ENCODE measurements at places on chromosomes 11 and 22.
A peak's percentile ranks its signal among the peaks of the same experiment; 100 is the strongest.

DNA sequence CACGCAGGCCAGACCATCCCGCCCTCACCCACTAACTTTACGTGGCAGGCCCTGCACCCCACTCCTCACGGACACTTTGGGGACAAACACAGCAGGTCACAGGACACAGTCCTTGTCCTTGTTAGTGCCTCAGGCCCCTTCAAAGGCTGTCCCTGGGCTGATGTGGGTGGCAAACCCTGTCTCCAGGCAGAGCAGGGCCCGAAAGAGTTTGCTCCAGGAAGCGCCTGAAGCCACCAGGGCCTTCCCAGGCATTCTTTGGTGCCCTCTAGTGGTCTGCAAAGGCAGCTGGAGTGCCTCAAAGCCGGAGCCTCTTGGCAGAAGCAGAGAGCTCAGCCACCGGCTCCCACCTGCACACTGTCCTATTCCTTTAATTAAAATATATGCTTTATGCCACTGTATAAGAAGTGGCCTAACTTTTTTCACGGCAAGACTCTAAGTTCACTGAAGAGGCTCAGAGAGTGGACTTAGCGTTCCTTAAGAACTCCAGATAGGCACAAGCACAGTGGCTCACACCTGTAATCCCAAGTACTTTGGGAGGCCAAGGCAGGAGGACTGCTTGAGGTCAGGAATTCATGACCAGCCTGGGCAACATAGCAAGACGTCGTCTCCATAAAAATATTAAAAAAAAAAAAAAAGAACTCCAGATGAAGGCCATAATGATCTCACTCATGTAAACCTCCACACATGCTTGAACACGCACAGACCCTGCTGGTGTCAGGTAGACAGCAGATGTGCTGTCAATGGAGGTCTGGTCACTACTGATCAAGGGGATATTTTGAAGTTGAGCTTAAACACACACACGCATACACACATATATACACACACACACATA, 11.1 kb downstream of the TXN2 start:
- no peaks in the 10 kb centered on the region for H3K27me3 ChIP-seq
- H3K4me3 ChIP-seq = no peak overlapping the region
- no peak overlapping the region for H3K27ac ChIP-seq
- peaks cover 75% of the 10 kb centered on the region for H3K36me3 ChIP-seq
- peak; percentile 72 for DNase-seq

- H3K36me3 ChIP-seq = peaks cover 3% of the 10 kb centered on the region
- no peak overlapping the region for H3K4me3 ChIP-seq
- 0 out of 3 replicates have a peak, but pooled peaks cover 2% of the 10 kb centered on the region for H3K27me3 ChIP-seq
- H3K27ac ChIP-seq = no peak overlapping the region
Measured at GRCh38 chr22:19786264-19786585, 25.6 kb downstream of the TBX1 start.

DNA sequence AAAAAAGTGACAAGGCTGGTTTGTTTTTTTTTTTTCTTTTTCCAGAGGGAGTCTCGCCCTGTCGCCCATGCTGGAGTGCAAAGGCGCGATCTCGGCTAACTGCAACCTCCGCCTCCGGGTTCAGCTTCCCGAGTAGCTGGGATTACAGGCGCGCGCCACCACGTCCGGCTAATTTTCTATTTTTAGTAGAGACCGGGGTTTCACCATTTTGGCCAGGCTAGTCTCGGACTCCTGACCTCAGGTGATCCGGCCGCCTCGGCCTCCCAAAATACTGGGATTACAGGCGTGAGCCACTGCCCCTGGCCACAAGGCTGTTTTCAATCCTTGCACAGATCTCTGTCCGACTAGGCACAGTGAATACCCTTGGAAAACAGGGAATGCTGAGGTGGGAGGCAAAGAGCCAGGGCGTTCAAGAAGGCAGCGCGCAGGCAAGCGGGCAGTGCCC, 566 bp downstream of the ATP6V1E1 start:
- no peak for DNase-seq
- H3K4me1 ChIP-seq = peaks cover 19% of the 10 kb centered on the region
- peak overlapping the region; percentile 87 for H3K27ac ChIP-seq
- H3K27me3 ChIP-seq = no peaks in the 10 kb centered on the region

DNA sequence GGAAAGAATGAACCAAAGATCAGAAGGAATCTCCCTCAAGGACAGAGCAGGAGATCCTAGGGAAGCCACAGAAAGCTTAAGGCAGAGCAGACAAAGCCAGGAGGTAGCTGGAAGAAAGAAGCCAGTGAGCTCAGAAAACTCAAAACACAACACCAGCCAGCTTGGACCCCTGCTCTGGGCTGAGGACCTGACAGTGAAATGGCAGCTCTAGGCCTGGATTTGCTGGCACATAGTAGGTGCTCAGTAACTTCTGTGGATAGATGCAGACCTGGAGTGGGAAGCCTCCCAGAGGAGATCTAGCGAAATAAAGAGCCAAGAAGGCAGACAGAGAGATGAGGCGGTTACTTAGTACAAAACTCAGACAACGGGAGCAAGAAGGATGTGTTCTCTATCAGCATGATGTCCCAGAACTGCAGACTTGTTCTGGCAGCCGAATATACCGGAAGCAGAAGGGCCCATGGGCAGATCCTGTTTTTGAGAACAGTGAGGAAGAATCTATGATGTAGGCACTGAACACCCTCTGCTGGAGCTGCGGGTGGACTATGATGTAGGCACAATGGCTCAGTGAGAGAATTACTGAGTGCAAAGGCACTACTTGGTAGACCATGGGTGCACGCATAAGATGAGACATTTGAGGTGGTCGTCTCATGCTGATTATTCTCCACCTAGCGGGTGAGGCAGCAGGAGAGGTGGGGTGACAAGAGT, 4.8 kb downstream of the ROBO4 start:
- H3K4me3 ChIP-seq = no peak overlapping the region
- H3K36me3 ChIP-seq = no peaks in the 10 kb centered on the region
- no peaks in the 10 kb centered on the region for H3K4me1 ChIP-seq

GRCh38 chr11:111114091-111114490, 131.4 kb upstream of the POU2AF2 start:
- H3K4me3 ChIP-seq = no peak overlapping the region
- DNase-seq = no peak
- no peaks in the 10 kb centered on the region for H3K36me3 ChIP-seq
- H3K27ac ChIP-seq = no peak overlapping the region
- H3K4me1 ChIP-seq = no peaks in the 10 kb centered on the region

DNA sequence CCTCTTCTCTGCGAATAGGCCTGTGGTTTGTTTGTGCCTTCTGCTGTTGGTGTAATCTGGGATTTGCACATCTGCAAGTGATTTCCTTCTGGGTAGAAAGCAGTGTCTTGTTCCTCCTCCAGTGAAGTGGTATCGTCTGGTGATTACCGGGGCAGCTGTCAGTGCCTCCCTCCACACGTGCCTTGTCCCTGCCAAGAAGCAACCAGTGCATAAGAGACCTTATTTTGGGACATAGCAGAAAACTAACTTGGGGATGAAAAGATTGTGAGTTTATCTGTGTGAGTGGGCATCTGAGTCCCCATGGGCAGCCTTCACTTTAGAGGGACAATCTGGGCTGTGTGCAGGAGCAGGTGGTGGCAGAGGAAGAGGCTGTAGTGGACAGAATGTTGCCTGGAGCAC, 71.5 kb upstream of the SORL1-AS1 start:
- H3K4me3 ChIP-seq = no peak overlapping the region
- H3K27ac ChIP-seq = no peak overlapping the region
- H3K27me3 ChIP-seq = no peaks in the 10 kb centered on the region
- no peak for DNase-seq
- no peaks in the 10 kb centered on the region for H3K36me3 ChIP-seq

- no peaks in the 10 kb centered on the region for H3K36me3 ChIP-seq
- no peaks in the 10 kb centered on the region for H3K4me1 ChIP-seq
- no peak overlapping the region for H3K4me3 ChIP-seq
- no peak overlapping the region for H3K27ac ChIP-seq
Measured at GRCh38 chr11:69531071-69531716, 49.7 kb downstream of the LINC01488 start.

GRCh38 chr11:10414659-10415058, 40.4 kb upstream of the AMPD3 start:
- no peaks in the 10 kb centered on the region for H3K27me3 ChIP-seq
- DNase-seq = peak; percentile 54
- H3K36me3 ChIP-seq = no peaks in the 10 kb centered on the region
- no peak overlapping the region for H3K27ac ChIP-seq

DNA sequence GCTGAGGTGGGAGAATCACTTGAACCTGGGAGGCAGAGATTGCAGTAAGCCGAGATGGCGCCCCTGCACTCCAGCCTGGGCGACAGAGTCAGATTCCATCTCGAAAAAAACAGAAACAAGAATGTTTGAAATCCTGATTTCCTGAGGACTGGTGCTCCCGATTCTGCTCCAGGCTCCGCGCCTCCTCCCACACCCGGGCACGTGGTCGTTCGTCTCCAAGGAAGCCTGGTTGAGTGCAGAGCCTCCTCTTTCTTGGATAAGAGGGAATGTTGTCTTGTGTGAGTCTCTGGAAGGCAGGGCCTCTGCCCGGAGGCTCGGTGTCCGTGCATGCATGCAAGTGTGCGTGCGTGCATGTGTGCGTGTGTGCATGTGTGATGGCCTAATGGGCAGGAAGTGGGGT, 30.1 kb downstream of the BRSK2 start:
- H3K36me3 ChIP-seq = no peaks in the 10 kb centered on the region
- DNase-seq = no peak
- H3K27me3 ChIP-seq = no peaks in the 10 kb centered on the region
- H3K4me1 ChIP-seq = no peaks in the 10 kb centered on the region
- H3K27ac ChIP-seq = no peak overlapping the region

DNA sequence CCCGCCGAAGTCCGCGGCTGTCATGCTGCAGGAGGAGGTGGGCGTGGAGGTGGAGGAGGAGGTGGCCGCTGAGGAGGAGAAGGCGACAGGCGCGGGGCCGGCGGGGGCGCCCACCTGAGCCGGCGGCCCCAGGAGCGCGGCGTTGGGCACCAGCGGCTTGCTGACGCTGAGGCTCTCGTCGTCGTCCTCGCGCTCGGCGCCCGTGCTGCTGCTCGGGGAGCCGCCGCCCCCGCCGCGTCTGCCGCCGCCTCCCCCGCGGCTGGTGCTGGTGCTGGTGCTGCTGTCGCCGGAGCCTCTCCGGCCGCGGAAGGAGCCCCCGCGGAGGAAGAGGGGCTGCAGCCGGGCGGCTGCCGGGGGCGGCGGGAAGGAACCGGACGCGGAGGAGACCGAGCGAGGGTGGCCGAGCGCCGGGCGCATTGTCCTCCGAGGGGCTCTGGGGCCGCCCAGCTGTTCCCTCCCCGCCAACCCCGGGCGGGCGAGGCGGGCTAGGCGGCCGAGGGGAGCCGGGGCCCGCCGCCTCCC, 388 bp downstream of the TMEM121B start:
- H3K27ac ChIP-seq = no peak overlapping the region
- peak; percentile 36 for DNase-seq
- no peaks in the 10 kb centered on the region for H3K36me3 ChIP-seq
- H3K4me3 ChIP-seq = peak overlapping the region; percentile 26
- H3K27me3 ChIP-seq = peaks cover 31% of the 10 kb centered on the region

GRCh38 chr22:37844904-37845329, 783 bp upstream of the ANKRD54 start:
- peaks cover 14% of the 10 kb centered on the region for H3K36me3 ChIP-seq
- H3K27me3 ChIP-seq = no peaks in the 10 kb centered on the region
- H3K27ac ChIP-seq = peak overlapping the region; percentile 62
